Kidney tubule cell (primary cell): ENCODE measurements at places on chromosomes 3 and 15.

GRCh38 chr3:43905157-43905556, 214.4 kb downstream of the ABHD5 start:
- DNase-seq = no peak

DNA sequence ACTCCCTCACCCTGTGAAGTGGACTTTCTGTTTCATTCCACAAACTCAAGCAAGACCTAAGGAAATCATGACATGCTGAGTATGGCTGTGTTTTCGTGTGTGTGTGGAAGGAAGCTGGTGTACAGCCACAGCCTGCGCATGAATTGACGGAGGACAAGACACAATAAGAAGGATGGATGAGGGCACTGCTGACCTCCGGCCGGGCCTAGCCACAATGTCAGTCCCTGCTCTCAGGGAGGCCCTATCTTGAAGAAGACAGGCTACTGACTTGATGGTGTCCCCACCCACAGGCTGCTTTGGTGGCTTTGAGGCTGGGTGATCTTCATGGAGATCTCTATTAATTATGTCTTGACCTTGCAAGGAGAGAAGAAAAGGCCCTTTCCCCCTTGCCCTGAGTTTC, 39.3 kb upstream of the CDCP1 start:
- DNase-seq = no peak

DNA sequence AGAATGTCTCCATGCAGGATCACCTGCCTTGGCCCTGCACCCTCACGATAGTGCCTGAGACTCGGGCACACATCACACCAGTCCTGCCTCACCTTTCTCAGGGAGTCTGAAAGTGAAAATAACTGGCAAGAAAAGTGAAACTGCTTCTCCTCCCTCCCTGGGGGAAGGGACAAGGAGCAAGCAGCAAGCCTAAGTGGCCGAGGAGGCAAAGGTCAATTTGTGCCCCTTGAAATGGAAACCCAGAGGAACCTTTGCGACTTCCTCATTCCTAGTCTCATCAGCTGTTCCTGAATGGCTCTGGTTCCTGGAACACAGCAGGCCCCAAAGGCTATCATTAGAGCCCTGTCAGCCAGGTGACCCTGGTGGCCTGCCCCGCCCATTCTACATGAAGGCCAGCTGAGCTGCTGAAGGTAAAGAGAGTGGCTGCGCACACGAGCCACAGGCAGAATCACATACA, 28.0 kb upstream of the SLCO2A1 start:
- DNase-seq = no peak

DNA sequence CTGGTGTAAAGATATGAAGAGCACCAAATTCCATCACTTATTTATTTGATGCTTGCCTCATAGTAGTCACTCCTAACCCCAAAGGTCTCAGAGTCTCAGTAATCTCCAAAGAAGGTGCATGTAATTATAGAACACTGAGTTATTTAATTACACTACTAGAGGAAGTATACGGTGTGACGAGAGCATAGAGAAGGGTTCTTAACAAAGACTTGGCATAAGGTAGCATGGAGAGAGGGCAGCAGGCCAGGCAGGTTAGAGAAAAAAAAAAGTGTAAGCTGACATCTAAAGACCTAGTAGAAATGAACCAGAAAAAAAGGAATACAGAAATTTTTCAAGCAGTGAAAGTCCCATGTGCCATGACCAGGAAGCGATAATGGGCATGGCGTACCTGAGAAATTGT, 213.3 kb upstream of the TGFBR2 start:
- DNase-seq = no peak

DNA sequence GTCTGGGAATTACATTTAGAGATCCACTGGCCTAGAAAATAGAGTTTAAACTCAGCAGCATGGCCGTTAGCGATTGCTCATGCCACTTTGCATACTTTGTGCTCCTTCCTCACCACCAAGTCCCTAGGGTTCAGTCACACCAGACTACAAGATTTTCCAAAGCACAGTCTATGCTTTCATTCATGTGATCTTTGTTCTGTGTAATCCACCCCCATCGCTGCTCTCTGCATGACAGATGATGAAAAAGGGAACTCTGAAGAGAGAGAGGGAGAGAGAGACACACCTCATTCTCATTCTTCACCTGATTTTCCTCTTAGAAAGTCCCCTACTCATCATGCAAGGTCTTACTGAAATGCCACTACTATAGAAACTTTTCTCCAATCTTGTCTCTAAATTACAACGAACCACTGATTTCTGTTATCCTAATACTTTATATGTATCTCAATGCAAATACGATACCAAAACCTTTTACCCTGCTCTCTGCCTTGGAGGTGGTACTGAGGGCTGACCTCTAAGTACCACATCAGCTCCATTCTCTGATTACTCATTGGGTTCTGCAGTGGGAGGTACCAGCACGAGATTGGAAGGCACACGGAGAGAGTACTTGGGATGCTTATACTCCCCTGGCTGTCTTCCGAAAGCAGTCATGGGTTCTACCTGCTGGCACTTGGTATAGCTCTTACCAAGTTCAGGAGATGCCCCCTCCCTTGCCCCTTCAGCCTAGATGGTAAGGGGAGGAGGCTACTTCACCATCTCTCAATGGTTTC, 1.1 kb upstream of the PARP15 start:
- DNase-seq = no peak

- DNase-seq = no peak
Measured at GRCh38 chr3:128187495-128187894, 34.2 kb downstream of the EEFSEC start.

DNA sequence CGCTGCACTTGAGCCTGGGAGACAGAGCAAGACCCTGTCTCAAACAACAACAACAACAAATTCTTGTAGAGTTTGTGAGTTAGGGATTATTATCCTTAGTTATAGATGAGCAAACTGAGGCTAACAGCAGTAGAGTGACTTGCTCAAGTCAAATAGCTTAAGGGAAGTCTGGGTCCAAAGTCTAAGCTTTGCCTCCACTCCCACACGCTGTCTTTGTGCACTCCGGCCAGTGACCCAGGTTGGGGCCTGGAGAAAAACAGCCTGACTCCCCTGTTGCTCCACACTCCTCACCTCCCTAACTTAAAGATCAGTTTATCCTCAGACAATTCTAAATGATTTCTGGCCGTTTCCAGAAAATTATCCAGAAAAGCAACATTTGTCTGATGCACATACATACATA, 9.2 kb upstream of the SIN3A start:
- DNase-seq = no peak

DNA sequence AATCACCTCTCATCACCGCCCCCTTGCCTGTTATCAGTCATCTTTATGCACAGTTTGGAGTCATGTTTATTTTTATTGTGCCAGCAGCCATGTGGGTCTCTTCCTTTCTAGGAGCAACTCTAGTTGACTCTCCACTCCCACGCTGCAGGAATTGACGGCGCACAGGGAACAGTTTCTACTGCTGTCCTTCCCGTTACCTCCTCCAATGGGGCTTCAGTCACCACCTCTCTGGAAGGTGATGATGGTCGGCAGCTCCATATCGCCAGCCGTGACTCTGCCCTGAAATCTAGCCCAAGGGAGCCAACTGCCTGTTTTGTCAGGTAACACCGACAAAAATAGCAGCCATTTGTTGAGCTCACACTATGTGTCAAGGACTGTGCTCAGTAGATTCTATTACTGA, 35.6 kb upstream of the FAM107A start:
- no peak for DNase-seq

- DNase-seq = no peak
Measured at GRCh38 chr3:13427662-13428603, 7.8 kb upstream of the NUP210 start.
